ENCODE measurements at places on chromosomes 3 and 15.
A peak's percentile ranks its signal among the peaks of the same experiment; 100 is the strongest.

- DNase-seq: no peak
These were observed 18.3 kb downstream of the B4GALT4 start for GRCh38 chr3:119222391-119222790.

GRCh38 chr3:62368290-62368704, 5.1 kb downstream of the FEZF2 start:
- no peak for DNase-seq

GRCh38 chr3:113058188-113058587, 67.4 kb downstream of the GTPBP8 start:
- DNase-seq: no peak

DNA sequence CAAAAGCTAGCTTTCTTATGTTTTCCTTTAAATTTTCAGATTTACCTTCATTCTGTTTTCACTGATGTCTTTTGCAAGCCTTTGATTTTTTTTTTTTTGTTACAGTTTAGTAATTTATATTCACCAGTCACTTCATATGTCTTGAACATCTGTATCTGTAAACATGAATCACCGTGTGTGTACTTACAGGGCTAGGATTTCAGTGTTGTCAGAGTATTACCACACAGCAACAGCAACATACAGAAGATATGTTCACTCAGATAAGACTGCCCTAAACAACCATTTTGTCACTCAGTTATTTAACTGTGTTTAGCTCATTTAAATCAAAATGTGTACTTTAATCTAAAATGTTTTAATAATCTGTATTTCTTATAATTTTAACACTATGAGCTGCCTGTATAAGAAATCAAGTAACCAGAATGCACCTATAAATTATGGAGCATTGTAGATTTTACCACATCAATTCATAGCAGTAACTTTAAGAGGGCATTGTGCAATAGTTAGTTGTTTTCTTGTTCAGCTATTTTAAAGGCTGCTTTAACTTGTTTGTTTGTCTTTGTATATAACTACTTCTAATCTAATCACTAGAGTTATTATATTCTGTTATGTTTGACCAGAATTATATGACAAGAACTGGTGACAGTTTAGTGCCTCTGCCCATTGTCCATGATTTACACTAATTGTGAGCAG, 50.4 kb downstream of the GHSR start:
- DNase-seq: no peak

DNA sequence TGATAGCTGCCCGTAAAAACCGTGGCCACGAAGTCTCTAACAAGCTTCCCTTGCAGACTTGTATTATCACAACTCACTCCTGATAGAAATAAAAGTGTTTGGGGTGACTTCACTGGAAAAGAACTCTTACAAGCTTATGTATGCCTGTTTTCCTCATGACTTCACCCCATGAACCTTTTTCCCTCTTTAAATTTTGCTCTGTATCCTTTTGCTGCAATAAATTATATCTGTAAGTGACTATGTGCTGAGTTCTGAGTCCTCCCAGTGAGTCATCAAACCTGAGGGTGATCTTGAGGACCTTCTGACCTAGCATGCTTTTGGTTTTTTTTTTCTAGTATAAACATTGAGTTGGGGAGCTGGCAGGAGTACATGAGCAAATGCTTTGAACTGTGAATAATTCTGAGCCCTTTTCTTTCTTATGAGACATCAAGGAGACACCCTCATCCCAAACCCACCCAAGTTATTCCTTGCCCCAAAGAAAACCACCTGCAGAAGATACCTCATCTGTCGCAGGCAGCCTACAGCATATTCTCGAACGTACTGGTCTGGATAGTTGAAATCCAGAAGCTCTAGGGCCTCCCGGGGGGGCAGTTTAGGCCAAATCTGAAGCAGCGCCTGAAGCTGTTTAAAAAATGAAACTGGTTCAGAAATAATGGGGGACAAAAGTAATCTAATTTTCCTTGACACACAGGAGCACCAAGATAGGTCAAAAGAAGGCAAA, 85.9 kb downstream of the FAIM start:
- DNase-seq: peak; percentile 98

- peak; percentile 55 for DNase-seq
These were observed 150.8 kb upstream of the KCNMB2 start for GRCh38 chr3:178385280-178385952.

DNA sequence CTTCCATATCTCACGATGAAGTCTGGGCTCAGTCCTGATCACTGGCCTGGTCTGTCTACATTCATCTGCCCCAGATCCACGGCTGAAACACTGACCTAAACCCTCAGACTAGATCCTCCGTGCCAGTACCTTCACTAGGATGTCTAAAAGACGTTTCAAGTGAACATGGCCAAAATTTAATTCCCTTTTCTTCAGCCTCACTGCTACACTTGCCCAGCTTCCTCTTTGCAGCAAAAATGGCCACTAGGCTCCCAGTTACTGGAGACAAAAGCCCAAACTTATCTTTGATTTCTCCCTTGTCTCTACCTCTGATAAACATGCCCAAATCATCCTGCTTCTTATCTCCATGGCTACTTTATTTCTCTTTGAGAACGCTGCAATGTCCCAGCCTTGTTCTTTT, 1.7 kb downstream of the RASSF1 start:
- DNase-seq: no peak

DNA sequence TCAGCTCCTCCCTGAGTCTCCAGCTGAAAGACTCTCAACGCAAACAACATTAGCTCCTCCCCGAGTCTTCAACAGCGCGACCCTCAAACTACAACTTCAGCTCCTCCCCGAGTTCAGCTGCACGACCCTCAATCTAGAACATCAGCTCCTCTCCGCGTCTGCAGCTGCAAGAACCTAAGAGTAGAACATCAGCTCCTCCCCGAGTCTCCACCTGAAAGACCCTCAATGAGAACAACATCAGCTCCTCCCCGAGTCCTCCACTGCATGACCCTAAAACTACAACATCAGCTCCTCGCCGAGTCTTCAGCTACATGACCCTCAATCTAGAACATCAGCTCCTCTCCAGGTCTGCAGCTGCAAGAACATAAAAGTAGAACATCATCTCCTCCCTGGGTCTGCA, 78.3 kb downstream of the TFRC start:
- no peak for DNase-seq

GRCh38 chr3:166444756-166445155, 607.5 kb upstream of the BCHE start:
- DNase-seq: no peak

DNA sequence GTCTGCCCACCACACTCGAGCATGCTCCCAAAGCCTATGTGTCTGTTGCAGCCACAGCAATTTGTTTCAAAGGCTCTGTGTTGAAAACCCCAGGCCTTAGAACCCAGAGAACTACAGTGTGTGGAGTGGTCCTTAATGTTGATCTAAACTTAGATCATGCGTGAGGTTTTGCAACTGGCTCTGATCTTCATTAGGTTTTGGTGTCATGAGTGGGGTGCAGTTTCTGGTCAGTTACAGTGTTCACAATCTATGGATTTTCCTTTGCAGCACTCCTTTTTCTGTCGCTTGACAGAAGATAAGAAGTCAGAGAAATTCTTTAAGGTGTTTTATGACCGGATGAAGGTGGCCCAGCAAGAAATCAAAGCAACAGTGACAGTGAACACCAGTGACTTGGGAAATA, 213.0 kb upstream of the BHLHE40 start:
- no peak for DNase-seq

- peak; percentile 6 for DNase-seq
These were observed 57.3 kb downstream of the NECTIN3 start for GRCh38 chr3:111128884-111129283.

DNA sequence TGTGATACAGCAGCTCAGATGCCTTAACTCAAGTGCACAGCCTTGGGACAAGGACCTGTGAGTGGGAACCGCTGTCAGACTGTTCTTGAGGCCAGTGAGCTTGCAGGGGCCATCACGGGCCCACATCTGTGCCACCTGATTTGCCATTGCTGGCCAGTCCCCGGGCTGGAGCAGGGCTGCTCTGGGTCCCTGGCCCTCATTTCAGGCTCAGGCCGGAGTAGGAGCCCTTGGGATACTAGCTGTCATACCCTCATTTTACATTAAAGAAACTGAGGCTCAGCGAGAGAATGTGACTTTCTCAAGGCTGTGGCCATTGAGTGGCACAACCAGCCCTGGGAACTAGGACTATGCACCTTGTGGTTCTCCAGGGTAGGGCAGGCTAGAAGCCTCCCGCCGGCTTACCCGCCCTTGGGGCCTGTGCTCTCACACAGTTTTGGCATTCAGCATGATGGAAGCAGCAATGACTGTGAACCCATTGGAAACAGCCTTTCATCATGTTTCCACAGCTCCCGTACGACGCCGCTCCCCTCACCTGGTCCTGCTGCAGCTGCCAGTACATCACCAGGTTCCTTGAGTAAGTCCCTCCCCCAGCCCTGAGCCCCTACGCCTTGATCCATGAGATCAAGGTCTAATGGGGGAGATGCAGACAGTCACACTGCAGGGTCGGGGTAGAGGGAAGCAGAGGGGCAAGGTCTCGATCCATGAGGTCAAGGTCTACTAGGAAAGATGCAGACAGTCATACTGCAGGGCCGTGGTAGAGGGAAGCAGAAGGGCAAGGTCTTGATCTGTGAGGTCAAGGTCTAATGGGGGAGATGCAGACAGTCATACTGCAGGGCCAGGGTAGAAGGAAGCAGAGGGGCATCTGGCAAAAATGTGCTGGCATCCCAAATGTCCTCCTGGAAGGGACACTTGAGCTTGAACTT, 42.2 kb downstream of the GOLGA6L10 start:
- no peak for DNase-seq

- peak; percentile 31 for DNase-seq
These were observed 17.0 kb downstream of the PRKAR2A start for GRCh38 chr3:48830715-48831114.

DNA sequence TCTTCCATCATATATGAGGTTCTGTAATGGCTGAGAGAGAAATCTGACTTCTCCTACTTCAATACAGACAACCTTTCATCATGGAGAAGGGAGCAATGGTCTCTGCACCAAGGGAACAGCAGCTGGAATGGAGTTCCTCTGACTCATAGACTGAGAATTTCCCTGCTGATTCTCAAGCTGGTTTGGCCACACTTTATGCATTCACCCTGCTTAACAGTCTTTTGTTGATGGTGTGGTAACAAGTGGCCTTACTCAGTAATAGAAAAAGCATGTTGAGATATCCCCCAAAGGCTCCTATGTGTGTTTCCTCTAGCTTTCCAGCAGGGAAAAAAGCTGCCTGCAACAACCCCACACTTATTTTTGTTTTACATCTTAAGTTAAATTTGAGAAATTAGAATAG, 138.1 kb downstream of the GREM1 start:
- peak; percentile 100 for DNase-seq

DNA sequence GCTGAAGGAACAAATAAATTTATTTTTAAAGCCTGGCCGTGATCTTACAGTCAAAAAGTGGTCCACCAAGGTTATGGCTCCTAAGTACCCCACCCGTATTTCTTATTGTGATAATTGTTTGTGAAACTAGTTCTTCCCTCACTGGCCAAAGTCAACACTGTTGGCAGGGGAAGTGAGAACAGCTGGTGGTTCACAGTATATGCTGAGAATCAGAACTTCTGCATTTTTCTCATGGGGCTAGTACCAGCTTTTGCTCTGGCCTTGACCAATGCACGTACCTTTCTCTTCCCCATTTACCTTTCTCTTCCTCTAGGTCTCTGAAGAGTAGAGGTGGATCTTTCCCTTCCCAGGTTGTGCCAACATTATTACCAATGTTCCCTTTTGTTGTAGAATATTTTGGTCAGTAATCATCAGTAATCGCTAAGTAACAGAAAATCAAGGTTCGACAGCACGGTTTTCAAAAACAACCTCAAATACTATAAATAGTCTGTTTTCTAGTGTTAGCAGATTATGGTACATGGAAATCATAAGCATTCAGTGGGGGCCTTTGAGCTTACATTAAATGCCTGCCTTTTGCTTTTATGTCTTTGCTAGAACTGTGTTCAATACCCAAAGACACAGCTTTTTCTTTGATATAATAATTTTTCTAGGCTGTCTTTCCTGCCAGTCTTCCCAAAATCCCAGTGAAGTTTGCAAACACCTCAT, 268.0 kb downstream of the LPP start:
- DNase-seq: no peak

- no peak for DNase-seq
These were observed 51.4 kb upstream of the SOX2 start for GRCh38 chr3:181660337-181660736.

DNA sequence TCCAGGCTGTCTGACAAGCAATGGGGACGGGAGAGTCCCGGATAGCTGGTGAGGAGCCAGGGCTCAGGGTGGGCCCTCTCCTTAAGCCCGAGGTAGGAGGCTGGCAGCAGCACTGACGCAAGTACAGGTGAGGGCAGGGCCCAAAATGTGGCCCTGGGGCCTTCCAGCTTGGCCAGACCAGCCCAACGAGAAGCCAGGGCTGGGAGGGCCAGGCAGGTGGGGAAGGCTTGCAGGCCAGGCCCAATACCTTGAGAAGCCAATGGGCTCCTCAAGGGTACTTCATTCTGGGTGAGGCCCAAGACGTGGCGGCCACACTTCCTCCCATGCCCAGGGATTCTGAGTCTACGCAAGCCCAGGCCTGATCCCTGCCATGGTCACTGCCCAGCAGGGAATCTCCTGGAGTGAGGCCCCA, 37.2 kb downstream of the AMOTL2 start:
- no peak for DNase-seq

GRCh38 chr15:80105595-80105994, 46.1 kb downstream of the ZFAND6 start:
- DNase-seq: peak; percentile 49

- DNase-seq: peak; percentile 75
These were observed 525.5 kb upstream of the CFAP20DC start for GRCh38 chr3:59575113-59576001.

Data from fibroblast of upper back skin (primary cell).